ENCODE measurements at places on chromosomes 4 and X. TPM values are rescaled to one million over a fixed set of nuclear protein-coding genes. Genes with fewer than 3 reads are reported as not detected.

DNA sequence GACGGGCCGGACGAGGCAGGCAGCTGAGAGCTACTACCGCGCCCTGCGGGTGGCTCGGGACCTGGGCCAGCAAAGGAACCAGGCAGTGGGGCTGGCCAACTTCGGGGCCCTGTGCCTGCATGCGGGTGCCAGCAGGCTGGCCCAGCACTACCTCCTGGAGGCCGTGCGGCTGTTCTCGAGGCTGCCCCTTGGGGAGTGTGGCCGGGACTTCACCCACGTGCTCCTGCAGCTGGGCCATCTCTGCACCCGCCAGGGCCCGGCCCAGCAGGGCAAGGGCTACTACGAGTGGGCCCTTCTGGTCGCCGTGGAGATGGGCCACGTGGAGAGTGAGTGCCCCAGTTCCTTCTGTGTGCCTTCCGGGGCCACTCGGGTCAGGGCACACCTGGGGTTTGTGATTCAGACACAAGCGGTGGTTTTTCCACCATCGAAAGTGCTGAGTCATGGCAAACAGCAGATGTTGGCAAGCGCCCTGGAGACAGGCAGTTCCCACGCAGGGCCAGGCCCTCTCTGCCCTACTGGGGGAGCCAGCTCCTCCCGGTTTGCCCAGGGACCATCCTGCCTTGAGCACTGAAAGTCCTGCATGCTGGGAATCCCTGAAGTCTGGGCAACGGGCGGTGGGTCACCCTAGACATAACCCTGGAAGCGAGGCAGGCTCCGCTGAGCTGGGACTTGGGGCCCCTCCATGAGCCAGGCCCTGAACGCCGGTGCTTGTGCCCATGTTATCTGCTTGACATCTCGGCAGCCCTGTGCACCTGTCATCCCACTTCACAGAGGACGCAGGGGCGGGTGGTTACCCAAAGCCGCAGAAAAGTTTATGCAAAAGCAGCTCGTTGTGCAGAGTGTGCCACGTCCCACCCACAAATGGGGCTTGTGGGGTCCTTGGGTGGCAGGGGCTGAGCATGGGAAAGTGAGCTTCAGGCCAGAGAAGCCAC lies 29.5 kb downstream of the SH3TC1 start:
- no peak overlapping the region for H3K27ac ChIP-seq
- H3K4me3 ChIP-seq: no peak overlapping the region
- no peaks in the 10 kb centered on the region for H3K36me3 ChIP-seq
- no peaks in the 10 kb centered on the region for H3K27me3 ChIP-seq

- no peak overlapping the region for H3K4me3 ChIP-seq
Observed at GRCh38 chr4:123676890-123677229, 280.3 kb downstream of the SPRY1 start.

DNA sequence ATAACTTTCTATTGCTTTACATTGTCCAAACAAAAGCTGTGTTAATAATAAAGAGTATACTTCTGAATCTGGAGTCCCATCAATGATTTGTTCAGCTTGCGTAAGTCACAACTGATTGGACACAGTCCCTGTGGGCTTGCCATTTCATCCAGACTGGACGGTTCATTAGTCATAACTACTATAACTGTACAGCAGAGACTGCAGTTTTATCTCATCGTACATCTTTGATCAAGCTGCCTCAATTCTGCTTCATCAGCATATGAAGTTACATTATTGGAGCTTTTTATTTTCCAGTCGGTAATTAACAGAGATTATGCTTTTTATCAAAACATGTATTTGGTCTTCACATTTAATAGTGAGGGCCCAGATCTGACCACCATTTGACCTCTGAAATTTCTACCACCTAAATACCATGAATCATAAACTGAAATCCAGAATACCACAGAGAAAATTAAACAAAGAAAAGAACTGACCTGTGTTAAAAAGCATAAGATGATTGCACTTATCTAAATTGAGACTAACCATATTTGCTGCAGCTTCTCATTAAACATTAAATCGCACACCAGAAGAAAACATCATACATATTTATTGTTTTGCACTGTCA lies 12.5 kb upstream of the MAB21L2 start:
- peaks cover 8% of the 10 kb centered on the region for H3K36me3 ChIP-seq
- peaks cover 16% of the 10 kb centered on the region for H3K4me1 ChIP-seq
- no peak for DNase-seq
- no peaks in the 10 kb centered on the region for H3K27me3 ChIP-seq

The MND1 gene
- 42.2 TPM for total RNA-seq

The NMU gene
- total RNA-seq: 1.8 TPM

- DNase-seq: no peak
- H3K4me1 ChIP-seq: no peaks in the 10 kb centered on the region
- H3K36me3 ChIP-seq: no peaks in the 10 kb centered on the region
- H3K27me3 ChIP-seq: no peaks in the 10 kb centered on the region
- no peak overlapping the region for H3K27ac ChIP-seq
- H3K4me3 ChIP-seq: no peak overlapping the region
Observed at GRCh38 chr4:139532947-139533346, 23.1 kb downstream of the SETD7 start.

Data from neural progenitor cell (in vitro differentiated cells).